ENCODE measurements at places on chromosomes 5 and 9. TPM values are rescaled to one million over a fixed set of nuclear protein-coding genes. Genes with fewer than 3 reads are reported as not detected.

DNA sequence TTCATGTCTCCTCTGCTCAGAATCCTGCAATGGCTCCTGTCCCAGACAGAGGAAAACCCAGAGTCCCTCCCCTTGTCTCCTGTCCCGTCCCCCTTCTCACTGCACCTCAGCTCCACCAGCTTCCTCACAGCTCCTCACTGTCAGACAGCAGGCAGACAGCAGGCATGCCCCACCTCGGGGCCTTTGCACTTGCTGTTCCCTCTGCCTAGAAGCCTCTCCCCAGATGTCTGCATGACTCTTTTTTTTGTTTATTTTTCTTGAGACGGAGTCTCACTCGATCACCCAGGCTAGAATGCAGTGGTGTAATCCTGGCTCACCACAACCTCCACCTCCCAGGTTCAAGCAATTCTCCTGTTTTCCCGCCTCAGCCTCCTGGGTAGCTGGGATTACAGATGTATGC, 8.8 kb upstream of the SLC6A7 start:
- no peak for DNase-seq

GRCh38 chr5:92003806-92004205, 620.7 kb upstream of the ARRDC3 start:
- no peak for DNase-seq

S100Z gene
- 1.5 TPM for total RNA-seq

DNA sequence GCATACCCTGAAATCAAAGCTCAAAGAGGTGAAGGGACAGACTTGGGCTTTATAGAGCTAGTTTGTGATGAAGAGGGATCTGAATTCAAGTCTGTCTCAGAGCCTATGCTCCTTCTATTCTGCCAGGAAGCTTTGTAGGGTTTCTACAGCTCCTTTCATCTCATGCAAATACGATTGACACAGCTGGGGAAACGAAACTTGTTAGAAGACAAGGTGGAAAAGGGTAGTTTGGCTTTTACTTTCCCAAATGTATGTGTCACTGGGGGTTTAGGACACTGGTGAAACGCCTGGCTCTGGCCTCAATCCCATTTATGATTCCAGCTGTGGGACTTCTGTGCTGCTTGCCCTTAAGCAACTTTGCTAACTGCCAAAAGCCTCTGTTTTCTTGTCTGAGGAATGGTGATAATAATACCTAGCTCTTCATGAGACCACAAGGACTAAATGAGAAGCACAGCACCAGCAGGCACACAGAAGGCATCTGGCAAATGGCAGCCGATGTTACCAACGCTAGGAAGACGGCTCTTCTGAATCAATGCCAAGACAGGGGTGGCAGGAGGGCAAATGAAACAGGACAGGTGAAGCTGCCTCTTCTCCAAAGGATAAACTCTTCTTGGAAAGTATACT, 70.3 kb upstream of the EQTN start:
- DNase-seq = peak; percentile 37

DNA sequence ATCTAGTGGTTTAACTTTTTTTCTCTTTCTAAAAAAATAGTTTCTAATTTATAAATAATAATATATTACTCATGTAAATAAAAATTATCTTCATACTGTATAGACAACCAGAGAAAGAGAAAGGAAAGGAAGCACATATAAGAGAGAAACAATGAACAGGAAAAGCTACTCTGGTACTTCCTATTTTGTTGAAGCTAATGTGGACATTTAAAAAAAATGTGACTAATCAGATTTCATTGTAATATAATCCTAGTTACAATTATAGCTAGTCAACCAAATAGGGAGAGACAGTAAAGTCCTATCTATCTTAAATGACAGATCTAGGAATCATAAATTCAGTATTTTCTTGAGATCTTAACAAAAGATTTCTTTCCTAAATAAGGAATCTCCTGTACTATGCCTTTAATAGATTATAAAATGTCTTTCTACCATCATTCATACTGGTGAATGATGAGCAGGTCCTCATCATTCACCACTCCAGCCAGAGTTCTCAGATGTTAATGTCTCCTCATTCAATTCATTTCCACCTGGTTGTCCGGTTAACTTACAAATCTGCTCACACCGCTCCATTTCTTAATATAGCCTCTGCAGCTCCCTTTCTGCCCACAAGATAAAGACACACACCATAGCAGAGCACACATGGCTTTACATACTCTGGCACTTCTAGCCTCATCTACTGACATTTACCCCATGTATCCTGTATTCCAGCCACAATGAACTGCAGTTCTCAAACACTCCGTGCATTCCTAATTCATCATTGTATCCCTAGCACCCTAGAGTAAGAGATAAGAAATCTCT, 30.9 kb downstream of the ZFR start:
- no peak for DNase-seq

GRCh38 chr9:95150903-95151302, 166.6 kb downstream of the FANCC start:
- no peak for DNase-seq

DNA sequence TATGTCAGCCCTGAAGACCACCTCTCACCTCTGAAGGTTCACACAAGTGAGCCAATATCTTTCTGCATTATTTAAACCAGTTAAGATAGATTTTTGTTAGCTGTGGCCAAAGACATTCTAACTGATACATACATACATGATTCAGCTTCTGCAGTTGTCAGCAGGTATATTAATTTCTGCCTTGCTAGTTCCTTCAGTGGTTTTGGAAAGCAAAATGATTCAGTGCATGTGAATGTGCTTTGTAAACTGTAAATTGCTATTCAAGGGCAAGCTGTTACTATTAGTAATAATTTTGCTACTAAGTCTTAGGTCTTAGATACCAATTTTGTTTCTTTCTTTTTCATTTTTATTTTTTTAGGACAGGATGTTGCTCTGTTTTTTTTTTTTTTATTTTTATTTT, 89.2 kb upstream of the ERBIN start:
- no peak for DNase-seq

DNA sequence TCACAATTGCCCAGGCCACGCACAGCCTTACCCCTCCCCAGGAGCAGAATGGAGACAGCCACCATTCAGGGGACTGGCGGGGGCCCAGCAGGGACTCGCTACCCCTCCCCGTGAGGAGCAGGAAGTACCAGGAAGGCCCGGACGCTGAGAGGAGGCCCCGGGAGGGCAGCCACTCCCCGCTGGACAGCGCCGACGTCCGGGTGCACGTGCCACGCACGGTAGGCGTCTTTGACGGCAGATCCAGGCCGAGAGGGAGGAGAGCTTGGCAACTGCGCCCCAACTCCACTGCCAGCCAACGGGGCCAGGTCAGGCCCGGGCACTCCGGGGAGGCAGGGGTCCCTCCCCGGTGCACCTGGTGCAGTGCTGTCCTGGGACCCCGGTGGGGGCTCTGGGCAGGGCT, 14.0 kb downstream of the DNLZ start:
- no peak for DNase-seq

DNA sequence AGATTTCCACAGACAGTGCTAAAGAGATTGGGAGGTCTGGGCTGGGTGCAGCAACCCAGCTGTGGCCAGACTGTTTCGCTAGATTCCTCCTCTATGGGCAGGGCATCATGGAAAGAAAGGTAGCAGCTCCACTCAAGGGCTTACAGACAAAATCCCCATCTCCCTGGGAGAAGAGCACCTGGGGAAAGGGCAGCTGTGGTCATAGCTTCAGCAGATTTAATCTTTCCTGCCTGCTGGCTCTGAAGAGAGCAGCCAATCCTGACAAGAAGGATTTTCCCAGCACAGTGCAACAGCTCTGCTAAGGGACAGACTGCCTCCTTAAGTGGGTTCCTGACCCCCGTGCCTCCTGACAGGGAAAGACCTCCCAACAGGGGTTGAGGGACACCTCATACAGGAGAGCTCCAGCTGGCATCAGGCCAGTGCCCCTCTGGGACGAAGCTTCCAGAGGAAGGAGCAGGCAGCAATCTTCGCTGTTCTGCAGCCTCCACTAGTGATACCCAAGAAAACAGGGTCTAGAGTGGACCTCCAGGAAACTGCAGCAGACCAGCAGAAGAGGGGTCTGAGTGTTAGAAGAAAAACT, 1379.3 kb upstream of the ACO1 start:
- DNase-seq = no peak

DNA sequence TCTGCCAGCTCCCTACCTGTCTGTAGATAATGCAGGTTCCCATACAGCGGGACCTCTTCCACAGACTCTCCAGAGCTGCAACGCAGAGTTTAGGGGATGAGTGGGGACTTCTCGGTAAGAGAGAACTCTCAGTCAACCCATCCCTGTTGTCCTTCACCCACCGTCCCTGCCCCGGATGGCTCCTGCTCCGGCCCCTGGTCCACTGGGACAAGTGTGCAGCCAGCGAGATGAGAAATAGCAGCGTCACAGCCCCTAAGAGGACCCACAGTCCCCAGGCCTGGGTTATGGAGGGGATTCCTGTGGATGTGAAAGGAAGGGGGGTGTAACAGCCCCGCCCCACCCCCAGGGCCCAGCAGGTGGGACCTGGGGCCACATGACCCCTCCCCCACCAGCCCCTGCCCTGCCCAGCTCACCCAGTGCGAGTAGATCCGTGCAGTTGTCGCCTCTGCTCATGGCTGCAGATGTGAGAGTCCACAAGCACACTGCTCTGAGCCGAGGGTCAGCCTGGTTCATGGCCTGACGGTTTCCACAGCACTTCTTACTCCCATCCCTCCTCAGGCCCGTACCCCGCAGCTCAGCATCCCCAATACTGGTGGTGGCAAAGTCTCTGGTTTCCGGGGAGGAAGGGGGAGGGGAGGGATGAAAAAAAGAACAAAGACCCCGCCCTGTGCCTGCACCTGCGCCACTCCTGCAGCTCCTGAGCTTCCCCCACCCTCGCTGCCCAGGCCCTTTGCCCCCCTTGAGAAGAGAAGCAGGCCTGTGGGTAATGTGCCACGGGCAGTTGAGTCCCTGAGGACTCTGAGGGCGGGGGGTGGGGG, at the start of gene SIT1:
SIT1 (minus strand) TSS at position 591 of the 818 bp plus-strand sequence; CDS start at position 513, 78 bp downstream.
- peak; percentile 73 for DNase-seq

DNA sequence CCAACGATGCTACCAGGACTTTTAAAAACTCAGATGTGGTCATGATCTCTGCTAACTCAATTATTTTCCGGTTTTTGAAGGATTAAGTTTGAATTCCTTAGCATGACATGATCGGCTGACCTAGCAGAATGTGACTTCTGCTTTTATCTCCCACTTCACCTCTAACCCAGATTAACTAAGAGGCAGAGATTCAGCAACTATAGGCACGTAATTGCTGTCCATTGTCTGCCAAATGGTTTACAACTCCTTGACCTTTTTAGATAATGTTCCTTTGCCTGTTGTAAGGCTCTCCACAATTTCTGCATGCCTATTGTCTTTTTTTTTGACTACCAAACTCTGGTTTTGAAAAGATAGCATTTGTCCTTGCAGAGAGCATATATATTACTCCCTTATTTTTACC, 268.2 kb downstream of the BRINP1 start:
- DNase-seq = no peak

SPTAN1 gene
- 109 TPM for total RNA-seq

PCDHGB1 gene
- 0.14 TPM for total RNA-seq

N4BP3 gene
- total RNA-seq = 1.9 TPM

DNA sequence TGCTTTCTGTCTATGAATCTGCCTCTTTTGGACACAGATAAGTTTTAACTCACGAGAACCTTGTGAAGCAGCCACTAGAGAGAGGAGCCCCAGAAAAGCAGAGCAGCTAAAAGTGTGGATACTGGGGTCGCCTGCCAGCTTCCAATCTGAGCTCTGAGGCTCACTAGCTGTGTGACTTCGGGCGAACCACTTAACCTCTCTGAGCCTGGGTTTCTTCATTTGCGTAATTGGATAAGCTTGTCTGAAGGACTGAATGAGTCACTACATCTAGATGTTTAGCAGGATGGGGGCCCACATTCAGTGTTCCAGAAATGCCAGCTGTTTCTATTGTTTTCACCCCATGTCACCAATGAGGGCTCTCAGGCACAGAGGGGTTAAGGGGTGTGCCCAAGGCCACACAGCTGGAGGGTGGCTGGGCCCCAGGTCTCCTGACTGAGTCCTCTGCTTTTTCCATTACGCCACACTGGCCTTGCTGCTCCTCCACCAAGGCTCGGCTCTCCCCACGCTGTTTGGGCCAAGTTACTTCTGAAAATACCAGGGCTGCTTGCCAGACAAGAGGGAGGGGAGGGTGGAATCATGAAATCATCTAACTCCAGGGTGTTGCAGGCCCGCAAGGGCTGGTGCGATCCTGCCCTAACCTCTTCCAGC, 36.2 kb downstream of the SH3PXD2B start:
- DNase-seq = peak; percentile 29

GRCh38 chr9:32161209-32161608, 223.2 kb upstream of the ACO1 start:
- no peak for DNase-seq

- DNase-seq = no peak
These were observed 114.3 kb upstream of the DAP start for GRCh38 chr5:10875201-10875768.

DNA sequence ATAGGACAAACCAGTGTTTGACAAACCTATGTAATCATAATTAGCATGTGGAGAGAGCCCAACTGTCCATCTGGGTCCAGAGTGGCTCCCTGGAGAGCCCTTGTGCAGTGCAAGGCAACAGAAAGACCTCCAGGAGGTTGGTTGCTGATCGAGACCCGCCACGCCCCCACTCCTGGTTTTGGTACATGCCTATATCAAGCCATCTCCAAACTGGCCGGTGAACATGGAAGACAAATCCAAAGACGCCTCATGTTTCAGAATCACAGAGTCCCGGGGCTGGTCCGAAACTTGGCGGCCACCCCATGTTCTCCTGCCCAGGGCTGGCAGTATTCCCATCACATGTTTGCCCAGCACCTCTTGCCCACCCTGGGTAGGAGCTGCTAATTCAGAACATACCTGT, 140.2 kb downstream of the PAX5 start:
- no peak for DNase-seq

IFNB1 gene
- 0.05 TPM for total RNA-seq

CD274 gene
- total RNA-seq = 21.7 TPM

DIPK1B gene
- total RNA-seq = 10.1 TPM

DNA sequence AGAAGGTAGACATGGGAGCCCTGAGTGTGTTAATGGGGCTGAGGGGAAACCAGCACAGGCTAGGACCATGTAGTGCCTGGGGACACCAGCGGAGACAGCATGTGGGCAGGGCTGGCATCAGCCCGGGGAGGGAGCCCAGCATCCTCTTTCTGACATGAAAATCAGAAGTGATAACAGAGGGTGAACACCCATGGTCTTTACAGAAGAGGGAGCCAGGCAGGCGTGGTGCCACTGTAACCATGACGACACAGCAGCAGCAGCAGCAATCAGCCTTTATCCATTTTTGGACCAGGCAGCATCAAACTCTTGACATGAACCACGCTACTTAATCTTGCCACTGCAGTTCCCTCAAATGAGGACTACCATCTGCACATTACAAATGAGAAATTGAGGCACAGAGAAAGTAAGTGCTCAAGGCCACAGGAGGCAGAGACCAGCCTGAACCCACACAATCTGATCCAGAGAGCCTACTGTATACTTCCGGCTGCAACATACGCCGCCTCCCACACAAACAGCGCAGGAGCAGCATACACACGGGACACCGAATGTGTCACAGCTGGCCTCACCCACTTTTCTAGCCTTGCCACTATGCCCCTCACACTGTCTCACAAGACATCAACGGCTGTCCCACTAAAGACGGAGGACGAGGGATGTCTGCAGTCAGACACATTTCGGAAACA, 23.8 kb downstream of the CAMSAP1 start:
- DNase-seq = no peak

Data from thymus (tissue), 14 donors.